Sigmoid colon (tissue), 7 donors: ENCODE measurements at places on chromosomes 3 and 15. TPM values are rescaled to one million over a fixed set of nuclear protein-coding genes. Genes with fewer than 3 reads are reported as not detected.

DNA sequence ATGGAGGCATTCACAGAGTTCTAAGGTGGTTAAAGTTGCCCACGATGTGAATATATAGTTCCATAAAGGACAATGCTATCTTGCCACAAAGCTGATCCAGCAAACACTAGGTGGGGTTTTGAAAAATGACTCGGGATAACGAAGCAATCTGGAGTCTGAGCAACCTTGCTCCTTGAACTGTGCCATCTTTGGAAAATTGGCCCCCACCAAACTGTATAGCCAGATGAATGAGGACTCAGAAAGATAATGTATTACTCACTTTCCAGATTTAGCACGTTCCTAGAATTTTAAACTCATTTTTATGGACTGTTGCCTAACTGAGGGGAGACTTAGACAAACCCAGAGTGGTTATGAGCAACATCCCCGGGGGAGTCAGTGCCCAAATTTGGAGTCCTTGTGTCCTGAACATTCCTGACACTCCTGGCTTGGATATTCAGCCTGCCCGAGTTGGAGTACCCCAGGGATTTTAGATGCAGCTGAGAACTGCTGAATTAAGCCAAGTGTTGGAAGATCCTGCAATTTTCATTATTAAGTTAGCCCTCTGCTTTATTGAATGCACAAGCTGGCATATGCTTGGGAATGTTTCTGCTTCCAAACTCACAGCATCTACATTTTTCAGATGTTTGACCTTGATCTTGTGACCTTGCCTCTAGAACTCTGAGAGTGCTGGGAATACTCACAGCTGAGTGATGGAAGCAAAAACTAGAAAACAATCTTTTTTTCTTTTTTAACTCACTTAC, 8.8 kb upstream of the MAGI1 start:
- DNase-seq = no peak

GRCh38 chr3:101325393-101326134, 5.2 kb upstream of the IMPG2 start:
- no peak for DNase-seq

PARP15 gene
- 1.1 TPM for total RNA-seq

KIF7 gene
- 15.2 TPM for total RNA-seq

MEGF11 gene
- not detected for total RNA-seq
